ENCODE measurements at places on chromosomes 1 and 21.

DNA sequence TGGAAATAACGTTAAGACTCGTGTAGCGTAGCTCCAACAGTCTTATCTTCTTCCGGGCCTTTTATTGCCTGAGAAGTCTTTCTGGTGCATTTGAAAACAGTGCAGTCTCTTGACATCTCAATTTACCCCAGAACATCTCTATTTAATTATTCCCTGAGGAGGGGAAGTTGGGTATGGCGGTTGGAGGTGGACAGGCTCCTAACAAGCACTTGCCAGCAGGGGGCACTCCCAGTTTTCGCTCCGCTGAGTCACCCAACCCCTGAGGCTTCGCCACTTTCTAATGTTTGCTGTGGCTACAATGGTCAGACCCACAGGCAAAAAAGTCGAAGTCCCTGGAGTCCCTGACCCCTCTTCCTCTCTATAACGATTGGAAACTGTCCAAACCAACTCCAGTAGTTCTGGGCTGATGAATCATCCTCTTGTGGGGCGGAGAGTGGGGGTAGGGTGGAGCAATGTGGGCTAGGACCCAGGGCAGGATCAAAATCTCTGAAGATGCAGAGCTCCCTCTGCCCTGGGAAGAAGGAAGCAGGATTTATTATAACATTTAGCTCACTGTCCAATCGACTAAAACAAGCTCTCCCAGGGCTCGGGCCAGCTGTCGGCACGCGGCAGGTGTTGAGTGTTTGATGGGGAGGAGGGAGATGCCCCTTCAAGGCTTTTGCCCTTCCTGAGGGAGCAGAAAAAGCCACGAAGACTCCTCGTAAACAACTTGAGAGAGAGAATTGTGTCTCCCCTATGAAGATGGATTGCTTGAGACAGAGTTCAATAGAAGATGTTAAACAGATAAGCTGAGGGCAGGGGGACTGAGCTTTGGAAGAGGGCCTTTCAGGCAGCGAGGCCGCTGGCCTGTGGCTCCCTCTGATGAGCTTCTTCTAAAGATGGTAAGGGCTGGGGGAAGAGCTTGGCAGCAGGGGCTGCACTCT, 85.7 kb downstream of the BRINP2 start:
- peak; percentile 77 for DNase-seq

GRCh38 chr1:166169182-166169581, 2.4 kb upstream of the FAM78B start:
- no peak for DNase-seq

- DNase-seq, result no peak
These were observed 53.1 kb downstream of the RWDD3 start for GRCh38 chr1:95287081-95287480.

DNA sequence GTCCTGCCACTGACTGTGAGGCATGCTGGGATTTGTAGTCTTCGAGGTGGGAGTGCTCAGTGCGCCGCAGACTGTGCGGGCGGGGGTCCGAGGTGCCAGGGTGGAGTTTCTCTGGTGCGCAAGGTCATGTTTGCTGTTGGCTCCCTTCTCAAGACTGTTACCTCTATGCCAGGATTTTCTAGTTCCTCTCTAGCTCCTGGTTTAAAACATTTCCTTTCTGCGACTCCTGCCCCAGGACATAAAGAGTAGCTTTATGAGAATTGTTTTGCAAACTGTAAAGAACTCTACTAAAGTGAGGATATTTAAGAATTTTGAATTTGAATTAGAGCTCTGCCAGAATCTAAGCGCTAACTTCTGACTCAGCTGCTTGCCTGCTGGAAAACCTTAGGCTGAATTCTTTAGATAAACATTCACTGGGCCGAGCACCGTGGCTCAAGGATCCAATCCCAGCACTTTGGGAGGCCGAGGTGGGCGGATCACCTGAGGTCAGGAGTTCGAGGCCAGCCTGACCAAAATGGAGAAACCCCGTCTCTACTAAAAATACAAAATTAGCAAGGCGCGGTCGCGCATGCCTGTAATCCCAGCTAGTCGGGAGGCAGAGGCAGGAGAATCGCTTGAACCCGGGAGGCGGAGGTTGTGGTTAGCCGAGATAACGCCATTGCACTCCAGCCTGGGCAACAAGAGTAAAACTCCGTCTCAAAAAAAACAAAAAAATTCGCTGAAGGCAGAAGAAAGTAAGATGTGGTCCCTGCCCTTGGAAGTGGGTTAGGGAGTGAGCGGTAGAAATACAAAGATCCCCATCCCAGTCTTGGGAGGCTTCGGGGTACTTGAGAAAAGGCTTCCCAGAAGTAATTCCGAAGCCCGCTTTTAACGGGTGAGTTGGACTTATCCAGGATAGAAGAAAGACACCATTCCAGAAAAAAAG, 992 bp upstream of the USP48 start:
- no peak for DNase-seq

DNA sequence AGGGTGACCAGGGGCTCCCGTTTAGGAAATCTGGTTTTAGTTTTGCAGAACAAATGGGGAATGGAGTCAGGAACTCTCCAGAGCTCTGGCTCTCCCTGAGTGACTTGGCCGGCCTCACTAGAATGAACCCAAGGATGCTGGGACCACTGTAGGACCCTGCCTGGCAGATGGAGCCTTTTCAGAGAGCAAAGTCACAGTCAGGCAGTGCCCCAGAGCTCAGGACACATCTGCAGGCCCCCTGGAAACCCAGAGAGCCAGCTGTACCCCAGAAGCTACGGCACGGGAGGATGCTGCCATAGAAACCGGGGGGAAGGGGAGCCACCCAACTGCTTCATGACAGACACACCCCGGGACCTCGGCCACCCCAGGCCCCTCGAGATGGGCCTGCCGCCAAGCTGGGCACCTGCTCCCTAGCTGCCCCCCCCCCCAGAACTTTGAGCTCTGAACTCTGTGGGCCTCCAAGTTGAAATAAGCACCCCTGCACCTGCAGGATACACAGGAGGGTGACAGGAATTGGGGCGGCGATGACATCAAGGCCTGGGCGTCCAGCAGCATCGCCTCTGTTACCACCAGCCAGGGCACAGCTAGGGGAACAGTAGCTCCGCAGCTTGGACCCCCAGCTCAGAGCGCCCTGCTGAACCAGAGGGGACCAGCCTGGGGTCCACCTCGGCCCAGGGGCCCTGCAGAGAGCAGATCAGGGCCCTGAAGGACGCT, 91.8 kb upstream of the VAMP3 start:
- no peak for DNase-seq

DNA sequence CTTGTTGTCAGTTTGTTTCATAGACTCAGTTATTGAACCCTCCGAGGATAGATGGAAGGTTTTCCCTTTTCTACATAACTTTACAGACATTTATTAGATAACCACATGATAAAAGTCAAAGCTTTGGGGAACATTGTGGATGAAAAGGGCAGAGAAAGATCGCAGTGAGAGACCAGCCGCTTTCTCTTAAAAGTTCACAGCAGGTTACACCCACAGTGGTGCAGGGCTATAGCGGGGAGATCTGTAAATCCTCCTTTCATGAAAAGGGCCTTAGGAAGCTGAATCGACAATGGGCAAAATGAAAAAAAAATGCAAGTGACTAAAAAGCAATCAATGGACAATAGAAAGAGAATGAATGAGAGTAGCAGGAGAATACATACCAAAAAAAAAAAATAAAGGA, 218.6 kb downstream of the GRIK1 start:
- DNase-seq, result no peak

- DNase-seq, result no peak
These were observed 432.8 kb upstream of the CHRM3 start for GRCh38 chr1:238953448-238954010.

GRCh38 chr1:6686294-6686693, 15.3 kb downstream of the DNAJC11 start:
- DNase-seq, result no peak

DNA sequence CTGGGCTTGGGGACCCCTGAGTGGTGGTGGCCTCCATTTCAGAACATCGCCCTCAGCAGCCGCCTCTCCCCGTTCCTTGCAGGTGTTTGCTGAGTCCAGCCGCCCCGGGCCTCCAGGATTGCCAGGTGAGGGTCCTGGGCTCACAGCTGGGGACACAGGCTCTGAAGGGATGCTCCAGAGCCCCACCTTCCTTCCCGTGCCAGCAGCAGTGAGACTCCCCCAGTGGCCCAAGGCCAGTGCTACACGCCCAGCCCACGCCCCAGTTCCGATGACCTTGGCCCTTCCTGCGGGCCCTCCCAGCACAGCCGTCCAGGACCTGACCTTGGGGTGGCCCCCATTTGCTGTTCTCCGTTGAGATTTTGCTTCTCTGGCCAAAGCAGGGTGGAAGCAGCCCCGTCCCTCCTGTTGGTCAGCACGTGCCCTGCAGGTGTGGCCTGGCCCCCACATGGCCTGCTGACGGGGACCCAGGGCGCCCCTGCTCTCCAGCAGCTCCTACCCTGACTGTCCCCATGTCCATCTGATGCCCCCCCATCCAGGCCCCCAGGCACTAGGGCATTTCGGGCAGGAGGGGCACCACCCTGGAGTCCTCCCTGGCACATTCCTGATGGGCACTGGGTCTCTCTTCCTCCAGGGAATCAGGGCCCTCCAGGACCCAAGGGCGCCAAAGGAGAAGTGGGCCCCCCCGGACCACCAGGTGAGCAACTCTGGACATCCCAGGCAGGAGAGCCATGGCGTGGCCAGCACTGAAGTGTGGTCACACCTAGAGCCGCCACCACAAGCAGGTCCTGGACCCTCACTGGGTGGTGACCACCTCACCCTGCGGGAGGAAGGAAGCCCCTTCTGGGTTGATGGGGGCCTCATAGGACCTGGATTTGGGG, 45.0 kb downstream of the SLC19A1 start:
- DNase-seq, result no peak

DNA sequence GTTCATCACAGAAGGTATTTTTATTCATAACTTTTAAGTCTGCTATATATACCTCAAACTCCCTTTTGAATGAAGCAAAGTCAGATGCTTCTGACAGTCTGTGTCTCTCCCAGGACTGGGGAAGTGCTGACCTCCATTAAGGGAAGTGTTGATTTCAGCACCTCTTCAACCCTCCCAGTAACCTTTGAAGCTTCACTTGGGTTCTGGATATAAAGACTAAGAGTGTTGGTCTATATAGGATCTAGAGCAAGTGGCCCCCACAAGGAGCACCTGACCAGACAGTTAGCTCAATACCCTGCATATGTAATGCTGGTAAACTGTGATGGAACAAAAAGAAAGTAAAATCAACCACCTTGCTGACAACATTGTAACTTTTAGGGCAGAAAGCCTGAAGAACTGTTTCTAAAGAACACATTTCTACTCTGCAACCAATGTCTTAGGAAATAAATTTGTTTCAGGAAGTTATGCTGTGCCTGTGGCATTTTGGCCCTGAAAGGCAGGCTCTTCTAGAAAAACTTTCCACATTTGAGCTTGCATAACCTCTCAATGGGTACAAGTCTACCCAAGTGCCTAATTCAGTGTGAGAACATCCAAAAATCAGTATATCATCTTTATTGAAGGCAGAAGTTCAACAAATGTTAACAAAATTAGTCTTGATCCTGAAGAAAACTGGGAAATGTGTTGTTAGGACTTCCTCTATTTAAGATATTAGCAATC, 865 bp upstream of the PTPN22 start:
- DNase-seq, result no peak

- DNase-seq, result no peak
These were observed 96.5 kb downstream of the SMYD2 start for GRCh38 chr1:214377485-214377884.

- peak; percentile 5 for DNase-seq
These were observed 392.7 kb downstream of the NPHP4 start for GRCh38 chr1:5599541-5599940.

GRCh38 chr21:15273244-15273643, 208.4 kb upstream of the NRIP1 start:
- no peak for DNase-seq

DNA sequence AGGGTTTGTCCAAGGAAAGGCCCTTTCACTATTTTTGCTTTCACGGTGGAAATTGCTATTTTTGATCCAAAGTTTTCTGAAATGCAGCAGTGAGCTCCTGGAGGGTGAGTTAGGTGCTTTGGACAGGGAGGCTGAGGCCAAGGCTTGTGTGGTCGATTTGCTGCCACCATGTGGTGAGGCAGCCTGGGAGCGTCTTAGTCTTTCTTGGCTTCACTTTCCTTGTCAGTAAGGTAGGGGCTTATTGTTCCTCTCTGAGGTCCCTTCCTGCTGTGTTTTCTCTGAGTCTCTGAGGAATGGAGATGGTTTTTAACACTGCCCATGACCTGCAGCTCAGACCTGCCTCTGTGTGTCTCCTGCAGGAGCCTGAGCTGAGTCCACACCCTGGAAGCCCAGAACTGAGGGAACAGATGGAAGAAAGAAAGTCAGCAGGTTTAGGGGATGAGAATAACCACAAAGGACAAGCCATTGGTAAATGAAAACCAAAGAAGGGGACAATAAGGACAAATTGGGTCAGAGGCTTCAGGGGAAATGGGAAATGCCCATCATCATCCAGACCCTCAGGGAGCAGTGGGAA, 20.1 kb upstream of the S100A10 start:
- DNase-seq, result no peak

GRCh38 chr1:47382399-47382983, 33.6 kb upstream of the FOXE3 start:
- no peak for DNase-seq

DNA sequence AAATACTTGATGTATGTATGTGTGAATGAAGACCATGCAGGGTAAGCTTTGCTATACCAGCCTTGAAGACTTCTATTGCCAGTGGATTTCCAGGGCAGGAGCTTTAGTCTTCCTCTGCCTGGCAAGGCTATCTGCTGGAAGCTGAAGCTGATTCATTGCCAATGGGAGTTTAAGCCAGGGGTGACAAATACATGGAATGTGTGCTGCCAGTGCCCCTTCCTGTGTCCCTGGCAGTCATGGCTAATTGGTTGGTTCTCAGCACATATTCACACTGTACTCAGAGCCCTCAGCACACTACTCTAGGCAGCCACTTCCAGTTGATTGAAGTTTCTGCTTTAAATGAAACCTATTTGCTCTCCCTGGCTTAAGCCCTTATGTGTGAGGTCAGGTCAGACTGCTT, 1.5 kb downstream of the ZSCAN20 start:
- DNase-seq, result no peak

GRCh38 chr1:201061049-201061448, 37.5 kb upstream of the KIF21B start:
- no peak for DNase-seq

DNA sequence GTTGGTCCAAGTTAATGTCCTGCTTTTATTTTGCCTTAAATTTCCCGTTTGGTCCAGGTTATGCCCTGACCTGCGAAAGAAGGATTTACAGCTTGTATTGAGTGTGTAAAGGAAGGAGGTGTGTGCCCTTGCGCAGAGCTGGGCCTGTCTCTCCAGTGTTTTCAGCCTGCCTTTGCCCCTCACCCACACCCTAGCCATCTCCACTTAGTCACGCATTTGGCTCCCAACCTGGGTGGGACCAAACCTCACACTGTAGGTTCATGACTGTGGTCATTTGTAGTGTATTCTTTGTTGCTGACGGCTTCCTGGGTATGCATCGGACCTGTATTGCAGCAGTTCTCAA, 572 bp upstream of the SRSF10 start:
- DNase-seq, result no peak

Data from mucosa of gallbladder (tissue), 1 donor.